ENCODE measurements at places on chromosomes 16 and 17.

DNA sequence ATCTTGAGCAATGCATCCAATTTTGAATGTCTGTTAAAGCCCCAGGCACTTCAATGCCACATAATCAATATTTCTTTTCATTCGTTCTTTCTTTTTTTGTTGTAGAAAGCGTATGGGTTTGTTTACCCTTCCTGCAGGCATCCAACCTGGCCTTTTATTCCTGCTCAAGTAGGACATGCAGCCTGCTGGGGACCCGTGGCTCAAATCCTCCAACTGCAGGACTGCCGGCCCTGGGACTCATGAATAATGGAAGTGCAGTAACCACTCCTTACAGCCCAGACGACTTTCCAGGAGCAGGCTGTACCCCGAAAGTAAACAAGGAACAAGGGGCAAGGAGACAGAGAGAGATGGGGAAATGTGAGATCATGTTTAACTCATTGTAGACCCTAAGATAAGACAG, 126.4 kb downstream of the SALL1 start:
- DNase-seq = no peak

- peak; percentile 82 for DNase-seq
Measured at GRCh38 chr16:89289428-89290395, 72.2 kb downstream of the ZNF778 start.

DNA sequence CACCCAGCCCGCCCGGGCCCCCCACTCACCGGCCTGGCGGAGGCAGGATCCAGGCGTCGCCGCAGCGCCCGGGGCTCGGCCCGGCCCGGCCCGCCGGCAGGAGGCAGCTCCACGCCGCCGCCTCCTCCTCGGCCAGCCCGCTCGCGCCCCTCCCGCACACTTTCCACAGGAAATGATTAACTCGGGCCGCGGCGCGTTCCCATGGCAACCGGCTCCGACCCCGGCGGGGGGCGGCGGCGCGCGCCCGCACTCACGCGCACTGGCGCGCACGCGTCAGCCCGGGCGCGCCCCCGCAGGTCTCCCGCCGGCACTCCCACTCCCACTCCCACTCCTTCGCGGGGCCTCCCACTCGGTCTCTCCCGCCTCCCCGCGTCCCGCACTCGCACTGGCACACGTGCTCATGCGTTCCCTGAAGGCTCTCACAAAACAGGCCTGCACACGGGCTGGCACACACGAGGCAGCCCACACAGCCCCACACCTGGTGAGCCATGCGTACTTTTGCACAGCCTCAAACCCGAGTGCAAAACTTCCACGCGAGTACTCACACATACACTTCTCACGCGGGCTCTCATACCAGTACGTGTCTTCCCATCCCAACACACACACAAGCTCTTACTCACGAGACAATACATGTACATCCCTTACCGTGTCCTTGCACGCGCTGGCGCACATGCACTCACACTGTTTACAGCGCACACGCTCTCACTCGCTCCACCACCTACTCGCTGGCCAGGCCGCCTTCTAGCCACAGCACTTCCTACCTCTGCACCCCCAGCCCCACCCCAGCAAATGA, at the start of gene KIFC3:
Gene KIFC3 (minus strand): TSS at position 151 of the 793 bp plus-strand sequence. CDS start 4,248 bp downstream, outside the sequence.
- DNase-seq = peak; percentile 90

DNA sequence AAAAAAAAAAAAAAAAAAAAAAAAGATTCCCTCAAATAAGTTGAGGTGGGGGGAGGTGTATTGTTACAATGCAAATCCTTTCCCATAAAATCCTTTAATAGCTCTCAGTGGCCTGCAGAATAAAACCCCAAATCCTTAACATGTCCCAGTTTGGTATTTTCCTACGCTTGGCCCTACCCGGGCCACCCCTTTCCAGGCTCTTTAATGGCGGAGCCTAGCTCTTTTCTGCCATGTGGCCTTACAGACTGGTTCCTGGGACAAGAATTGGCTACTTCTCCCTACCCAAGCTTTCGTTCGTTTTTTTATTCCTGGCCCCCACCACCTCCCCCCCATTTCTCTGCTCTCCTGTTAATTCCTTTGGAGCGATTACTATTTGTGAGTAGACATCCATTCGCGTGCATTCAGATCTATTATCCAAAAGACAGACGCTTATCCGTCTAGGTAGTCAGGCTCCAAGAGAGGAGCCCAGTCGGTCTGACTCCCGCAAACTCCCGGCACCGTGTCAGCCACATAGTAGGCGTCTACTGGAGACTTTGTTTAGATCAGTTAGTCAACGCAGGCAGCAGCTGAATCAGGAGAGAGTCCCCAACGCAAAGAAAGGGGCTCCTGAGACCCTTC, 813 bp upstream of the THAP11 start:
- no peak for DNase-seq

DNA sequence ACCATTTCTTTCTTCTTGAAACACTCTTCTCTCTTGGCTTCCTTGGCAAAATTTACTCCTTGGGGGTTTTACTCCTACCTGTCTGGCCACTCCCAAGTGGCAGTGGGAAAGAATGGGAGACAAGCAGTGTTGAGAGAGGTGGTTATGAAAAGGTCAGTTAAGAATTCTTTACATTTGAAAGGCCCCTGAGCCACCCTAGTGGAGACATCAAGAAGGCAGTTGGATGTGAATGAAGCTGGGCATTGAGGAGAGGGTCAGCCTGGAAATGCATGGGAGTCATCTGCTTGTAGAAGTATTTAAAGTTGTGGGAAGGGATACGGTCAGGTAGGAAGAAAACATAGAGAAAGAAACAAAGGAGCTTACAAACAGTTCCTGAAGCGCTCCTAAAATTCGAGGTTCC, 42.3 kb upstream of the CCNF start:
- DNase-seq = no peak

- DNase-seq = no peak
Measured at GRCh38 chr16:29315916-29316517, 90.5 kb downstream of the NPIPB11 start.

- no peak for DNase-seq
Measured at GRCh38 chr17:1030684-1031532, 34.0 kb downstream of the TIMM22 start.

GRCh38 chr17:65229621-65229995, 92.4 kb downstream of the RGS9 start:
- DNase-seq = no peak

DNA sequence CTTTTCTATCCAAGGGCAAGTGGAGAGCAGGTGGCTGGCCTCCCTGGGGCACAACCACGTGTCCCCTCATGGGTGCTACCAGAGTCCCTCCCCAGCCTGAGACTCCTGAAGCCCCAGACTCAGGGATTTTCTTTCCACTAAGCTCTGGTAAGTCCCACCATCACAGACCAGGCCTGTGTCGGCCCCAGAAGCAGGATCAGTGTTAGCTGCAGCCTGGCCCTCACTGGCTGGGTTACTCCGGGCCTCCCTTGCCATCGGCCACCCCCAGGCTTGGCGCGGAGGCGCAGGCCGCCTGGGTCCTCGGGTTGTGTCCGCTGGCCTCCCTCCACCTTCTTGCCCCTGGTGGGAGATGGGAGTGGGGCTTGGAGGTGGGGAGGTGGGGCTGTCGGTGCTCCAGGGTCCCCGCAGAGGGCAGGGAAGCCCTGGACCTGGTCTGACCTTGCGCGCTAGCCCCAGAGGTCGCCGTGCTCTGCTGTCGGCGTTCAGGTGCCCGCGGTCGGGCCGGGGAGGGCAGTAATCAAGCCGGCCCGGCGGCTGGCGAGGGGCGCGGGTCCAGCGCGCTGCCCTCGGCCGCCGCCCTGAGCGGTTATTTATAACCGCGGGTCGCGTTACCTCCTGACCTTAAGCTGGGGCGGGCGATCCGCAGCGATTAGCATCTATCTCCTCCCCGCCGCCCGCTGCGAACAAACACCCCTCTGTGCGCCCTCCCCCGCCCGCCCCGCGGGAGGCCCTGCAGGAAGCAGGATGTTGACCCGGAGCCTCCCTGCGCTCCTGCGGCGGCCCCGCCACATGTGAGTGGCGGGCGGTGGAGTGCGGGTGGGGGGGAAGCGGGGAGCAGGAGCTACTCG, 78.1 kb upstream of the TOB1 start:
- peak; percentile 93 for DNase-seq

GRCh38 chr17:20253323-20253722, 214.0 kb downstream of the LGALS9B start:
- DNase-seq = no peak

DNA sequence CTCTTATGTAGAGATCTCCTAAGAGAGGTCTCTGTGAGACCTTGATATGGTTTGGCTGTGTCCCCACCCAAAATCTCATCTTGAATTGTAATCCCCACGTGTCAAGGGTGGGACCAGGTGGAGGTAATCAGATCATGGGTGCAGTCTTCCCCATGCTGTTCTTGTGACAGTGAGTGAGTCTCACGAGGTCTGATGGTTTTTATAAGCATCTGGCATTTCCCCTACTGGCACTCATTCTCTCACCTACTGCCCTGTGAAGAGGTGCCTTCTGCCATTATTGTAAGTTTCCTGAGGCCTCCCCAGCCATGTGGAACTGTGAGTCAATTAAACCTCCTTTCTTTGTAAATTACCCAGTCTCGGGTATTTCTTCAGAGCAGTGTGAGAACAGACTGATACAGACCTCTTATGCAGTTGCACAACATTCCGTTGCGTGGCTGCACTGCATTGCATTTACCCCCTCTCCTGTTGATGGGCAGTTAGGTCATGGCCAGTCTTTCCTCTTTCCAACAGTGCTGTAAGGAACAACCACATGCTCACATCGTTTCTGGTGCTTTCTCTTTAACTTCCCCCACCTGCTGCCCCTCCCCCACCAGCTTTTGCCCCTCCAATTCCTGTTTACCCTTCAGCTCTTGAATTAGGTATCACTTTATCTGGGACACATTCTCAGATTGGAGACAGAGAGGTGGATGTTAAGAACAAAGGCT, 43.6 kb upstream of the MED9 start:
- DNase-seq = no peak

GRCh38 chr17:56913000-56913311, 893 bp downstream of the TRIM25 start:
- DNase-seq = no peak

Measured in nephron progenitor cell (in vitro differentiated cells).